ENCODE measurements at places on chromosomes 11 and 22.

GRCh38 chr11:75601494-75601893 lies 39.4 kb downstream of the SERPINH1 start:
- DNase-seq, result no peak

DNA sequence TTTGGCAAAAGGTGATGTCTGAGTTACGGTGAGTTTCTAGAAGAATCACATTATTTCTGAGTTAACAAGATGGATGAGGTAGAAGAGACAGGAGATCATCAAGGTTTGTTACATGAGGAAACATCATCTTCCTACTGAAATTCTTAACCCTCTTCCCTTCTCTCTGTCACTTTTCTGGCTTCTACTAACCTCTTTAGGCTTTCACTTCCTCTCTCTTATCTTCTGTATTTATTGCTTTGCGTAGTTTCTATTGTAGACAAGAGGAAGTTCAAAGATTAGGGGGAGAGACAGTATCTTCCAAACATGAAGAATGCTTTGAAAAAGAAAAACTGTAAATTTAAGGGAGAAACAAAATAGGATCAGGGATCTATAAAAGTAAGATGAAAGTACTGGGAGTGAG lies 75.4 kb downstream of the TRPC6 start:
- DNase-seq, result no peak

GRCh38 chr11:12169822-12170221 lies 59.4 kb downstream of the MICAL2 start:
- DNase-seq, result no peak

GRCh38 chr11:646214-646613 lies 9.1 kb downstream of the DRD4 start:
- DNase-seq, result no peak

- DNase-seq, result no peak
These were observed 42.1 kb downstream of the NCAPD3 start for GRCh38 chr11:134181707-134182106.

- DNase-seq, result no peak
These were observed 72.2 kb downstream of the PDHX start for GRCh38 chr11:34988294-34989255.

DNA sequence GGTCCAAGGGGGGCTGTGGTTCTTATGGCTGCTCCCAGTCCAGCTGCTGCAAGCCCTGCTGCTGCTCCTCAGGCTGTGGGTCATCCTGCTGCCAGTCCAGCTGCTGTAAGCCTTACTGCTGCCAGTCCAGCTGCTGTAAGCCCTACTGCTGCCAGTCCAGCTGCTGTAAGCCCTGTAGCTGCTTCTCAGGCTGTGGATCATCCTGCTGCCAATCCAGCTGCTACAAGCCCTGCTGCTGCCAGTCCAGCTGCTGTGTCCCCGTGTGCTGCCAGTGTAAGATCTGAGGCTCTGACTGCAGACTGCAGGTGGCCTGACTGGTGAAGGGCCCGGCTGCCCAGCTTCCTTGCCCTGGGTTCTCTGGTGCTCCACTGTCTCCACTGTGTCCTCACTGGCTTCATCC lies 696 bp downstream of the KRTAP5-5 start:
- no peak for DNase-seq

DNA sequence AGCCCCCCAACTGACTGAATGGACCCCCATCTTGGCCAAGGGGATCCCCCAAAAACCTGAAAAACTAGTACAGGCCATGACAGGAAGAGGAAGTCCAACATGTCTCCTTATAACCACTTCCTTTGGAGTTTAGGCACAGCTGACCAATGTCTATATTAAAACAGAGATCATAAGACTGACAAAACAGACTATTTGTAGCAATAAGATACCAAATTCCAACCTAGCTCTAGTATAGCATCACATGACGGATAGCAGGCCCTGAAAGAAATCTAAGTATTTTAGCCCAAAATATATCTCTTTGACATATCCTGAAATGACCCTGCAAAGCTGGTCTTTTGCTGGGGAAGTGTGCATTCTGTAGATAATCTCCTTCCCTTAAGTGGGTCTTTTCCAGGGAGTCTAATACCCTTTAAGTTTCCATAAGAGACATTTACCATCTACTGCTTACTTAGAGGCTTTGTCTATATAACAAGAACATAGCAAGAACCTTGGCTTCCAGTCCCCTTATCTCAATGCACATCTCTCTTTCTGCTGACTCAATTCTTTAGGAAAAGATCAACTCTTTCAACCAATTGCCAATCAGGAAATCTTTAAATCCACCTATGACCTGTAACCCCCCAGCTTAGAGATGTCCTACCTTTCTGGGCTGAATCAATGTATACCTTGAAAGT lies 34.9 kb upstream of the ACER3 start:
- no peak for DNase-seq

DNA sequence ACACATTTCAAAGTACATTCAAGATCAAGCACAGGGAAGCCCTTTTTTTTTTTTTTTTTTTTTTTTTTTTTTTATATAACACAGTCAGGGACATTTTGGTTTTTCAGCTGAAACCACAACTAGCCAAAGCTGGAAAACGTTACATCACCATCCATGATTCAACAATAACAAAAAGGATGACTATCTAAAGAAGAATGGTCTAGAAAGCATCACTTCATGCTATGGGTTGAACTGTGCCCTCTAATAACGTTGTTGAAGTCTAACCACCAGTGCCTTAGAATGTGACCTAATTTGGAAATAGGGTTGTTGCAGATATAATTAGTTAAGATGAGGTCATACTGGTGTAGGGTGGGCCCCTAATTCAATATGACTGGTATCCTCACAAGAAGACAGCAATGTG lies 46.6 kb downstream of the MTMR2 start:
- DNase-seq, result no peak

GRCh38 chr11:45322891-45323600 lies 36.9 kb upstream of the SYT13 start:
- DNase-seq, result no peak

DNA sequence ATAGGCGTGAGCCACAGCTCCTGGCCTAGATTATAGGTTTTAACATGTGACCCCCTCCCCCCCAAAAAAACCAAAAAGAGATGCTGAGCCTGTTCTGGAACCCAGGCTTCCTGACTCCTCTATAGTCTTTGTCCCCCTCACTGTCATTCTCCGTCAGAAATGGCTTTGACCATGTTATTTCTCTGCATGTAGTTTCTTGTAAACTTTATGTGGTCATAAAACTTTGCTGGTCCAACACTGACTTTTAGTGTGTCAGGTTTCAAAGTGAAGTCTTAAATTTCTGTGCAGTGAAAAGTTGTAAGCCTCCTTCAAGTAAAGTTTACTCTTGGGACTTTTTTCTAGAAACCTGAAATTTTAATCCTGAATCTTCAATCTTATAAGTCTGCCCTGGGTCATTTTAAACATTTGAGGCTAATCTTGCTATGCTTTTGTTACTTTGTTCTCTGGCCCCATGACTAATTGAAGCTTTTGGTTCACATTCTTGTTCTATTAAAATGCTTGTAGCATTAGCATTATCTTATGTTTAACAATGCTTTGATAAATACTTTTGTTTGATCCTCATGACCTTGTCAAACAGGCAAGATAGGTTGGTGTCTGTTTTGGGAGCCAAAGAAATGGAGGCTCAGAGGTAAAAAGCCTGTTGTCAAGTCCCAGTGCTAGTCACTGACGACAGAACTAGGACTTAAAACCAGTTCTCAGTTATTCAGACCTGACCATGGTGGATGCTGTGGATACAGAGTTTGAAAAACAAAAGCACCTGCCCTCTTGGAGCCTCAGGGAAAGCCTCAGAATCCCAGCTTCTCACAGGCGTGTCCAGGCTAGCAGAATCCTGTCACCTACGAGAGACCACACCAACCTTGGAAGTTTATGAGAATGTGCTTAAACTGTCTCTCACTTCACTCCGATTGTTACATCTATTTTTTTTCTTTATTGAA lies 87.7 kb upstream of the HORMAD2 start:
- DNase-seq, result no peak

- no peak for DNase-seq
These were observed 2.6 kb upstream of the SART1 start for GRCh38 chr11:65958774-65959420.

GRCh38 chr11:8333376-8333775 lies 69.7 kb upstream of the LMO1 start:
- DNase-seq, result no peak

DNA sequence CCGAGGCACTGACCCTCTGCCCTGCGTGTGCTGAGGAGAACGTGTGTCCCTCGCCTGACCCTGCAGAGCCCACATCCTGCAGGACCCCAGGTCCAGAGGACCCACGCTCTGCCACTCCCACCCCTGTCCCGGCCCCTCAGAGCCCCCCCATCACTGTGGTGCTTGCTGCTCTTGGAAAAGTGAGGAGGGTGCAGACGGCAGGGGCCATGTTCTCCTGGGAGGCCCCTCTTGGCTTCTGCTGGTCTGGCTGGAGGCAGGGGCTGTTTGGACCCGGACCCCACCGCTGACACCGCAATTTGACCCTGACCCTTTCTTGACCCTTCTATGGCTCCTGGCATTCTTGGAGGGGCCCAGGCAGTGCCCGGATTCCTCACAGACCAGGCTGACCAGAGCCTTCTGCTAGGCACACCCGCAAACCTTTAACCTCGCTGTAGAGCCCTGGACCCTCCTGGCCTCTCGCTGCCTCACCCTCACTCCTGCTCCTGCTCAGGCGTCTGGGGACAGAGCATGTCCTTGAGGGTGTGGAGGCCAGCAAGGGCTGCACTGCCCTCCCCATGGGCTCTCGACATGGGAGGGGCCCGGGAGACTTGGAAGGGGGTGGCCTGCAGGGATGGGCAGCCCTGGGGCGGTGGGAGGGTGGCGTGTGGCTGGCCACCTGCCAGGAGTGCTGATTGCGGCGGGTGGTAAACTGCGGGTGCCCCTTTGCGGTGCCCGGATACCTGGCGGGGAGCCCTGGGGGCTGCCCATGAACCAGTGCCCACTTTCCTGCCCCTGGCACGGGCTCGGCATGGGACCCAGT lies 37.0 kb upstream of the MUC5AC start:
- no peak for DNase-seq

- DNase-seq, result no peak
These were observed 1071.2 kb downstream of the LRRC4C start for GRCh38 chr11:40388097-40388818.

Measured in GM18507 (cell line).